Endothelial cell of umbilical vein (primary cell): ENCODE measurements at places on chromosomes 13 and 19.

DNA sequence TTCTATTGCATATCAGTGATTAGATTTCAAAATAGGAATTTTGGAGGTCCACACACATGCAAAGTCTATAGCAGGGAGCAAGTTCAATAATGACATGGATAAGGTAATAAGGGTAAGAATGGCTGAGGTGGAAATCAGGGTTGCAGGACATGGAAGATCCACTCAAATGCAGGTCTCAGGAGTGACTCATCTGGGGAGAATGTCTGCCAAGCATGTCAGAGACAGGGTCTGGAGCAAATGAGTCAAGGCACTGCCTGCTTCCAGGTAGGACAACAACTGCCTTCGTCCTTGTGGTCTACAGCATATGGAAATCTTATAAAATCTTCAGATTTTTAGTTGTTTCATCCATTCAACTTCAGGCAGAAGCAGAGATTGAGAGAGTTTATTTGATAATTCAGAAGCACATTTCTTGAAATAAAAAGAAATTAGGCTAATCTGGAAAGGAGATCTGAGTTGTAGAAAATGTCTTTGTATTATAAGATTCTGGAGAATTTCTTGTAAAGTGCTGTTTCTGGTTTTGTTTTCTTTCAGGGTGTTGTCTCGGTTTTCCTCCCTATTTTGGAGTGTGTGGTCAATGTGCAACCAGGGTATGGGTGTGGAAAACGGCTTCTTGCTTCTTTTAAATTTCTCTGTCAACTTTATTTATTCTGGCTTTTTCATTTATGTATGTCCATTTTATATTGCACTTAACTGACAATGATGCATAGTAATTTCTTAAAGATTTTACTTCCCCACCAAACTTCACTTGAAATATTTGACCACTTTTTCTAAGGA, 748.8 kb downstream of the LIG4 start:
- DNase-seq, result peak; percentile 80

DNA sequence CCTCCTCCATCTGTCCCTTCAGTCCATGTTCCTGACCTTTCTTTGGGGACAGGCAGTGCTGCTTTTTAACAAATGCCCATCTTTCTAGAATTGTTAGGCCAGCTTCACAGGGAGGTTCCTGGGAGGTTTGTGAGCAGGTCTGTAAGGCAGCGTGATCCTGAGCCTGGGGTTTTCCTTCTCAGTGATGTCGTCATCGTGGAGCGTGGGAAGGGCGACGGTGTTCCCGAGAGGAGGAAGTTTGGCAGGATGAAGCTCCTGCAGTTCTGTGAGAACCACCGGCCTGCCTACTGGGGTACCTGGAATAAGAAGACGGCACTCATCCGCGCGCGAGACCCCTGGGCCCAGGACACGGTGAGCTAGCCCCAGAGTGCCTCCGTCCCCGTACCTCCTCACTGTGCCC, 26.8 kb downstream of the CHAF1A start:
- no peak for DNase-seq

GRCh38 chr13:21913010-21913409, 242.1 kb downstream of the FGF9 start:
- DNase-seq, result no peak

GRCh38 chr13:67228031-67228430, 2.1 kb downstream of the PCDH9 start:
- no peak for DNase-seq

DNA sequence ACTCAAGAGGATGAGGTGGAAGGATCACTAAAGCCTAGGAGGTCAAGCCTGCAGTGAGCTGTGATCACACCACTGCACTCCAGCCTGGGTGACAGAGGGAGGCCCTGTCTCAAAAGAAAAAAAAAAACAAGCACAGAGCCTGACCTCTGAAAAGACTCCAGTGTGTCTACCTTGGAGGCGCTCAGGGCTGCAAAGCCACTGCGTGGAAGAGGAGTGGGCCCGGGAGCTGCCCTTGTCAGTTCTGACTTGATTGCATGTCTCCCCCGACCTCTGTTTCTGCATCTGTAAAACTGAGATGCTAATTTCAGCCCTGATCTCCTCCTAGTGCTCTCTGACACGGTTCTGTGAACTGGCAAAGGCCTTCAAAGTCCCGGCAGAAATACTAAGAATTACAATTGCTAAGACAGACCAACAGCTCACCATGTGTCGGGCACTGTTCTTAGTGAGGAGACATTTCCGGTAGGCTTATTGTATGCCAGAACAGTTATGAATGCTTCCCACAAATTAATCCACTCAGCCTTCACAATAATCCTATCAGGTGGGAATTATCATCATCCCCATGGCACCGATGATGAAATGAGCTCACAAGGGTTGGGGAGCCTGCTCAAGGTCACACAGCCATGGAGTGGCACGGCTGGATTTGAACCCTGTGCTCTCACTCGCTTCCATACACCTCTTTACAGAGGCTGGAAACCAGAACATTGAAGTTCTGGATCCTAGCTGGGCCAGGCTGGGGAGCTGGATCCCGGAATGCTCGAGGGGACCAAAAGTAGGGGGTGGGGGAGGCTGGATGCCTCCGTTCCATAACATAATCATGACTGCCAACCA, 3.5 kb downstream of the AKT2 start:
- DNase-seq, result no peak

- peak; percentile 75 for DNase-seq
Measured at GRCh38 chr13:59776924-59777690, 386.6 kb downstream of the DIAPH3 start.

DNA sequence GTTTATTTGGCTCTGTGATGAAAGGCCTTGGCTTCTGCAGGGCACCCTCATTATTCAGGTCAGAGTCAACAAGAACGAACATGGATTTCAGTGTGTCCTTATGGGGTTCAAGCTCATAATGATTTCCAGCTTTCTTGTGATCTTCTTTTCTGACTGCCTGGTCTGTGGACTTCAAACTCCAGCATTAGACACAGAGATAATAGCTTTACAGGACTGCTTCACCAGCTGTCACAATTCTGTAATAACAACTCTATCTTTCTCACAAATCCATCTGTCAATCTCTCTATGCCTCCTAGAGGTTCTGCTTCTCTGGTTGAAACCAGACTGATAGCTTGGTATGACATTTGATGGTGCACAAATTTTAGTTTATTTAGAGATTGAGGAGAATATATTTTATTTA, 13.1 kb upstream of the SLITRK6 start:
- no peak for DNase-seq

DNA sequence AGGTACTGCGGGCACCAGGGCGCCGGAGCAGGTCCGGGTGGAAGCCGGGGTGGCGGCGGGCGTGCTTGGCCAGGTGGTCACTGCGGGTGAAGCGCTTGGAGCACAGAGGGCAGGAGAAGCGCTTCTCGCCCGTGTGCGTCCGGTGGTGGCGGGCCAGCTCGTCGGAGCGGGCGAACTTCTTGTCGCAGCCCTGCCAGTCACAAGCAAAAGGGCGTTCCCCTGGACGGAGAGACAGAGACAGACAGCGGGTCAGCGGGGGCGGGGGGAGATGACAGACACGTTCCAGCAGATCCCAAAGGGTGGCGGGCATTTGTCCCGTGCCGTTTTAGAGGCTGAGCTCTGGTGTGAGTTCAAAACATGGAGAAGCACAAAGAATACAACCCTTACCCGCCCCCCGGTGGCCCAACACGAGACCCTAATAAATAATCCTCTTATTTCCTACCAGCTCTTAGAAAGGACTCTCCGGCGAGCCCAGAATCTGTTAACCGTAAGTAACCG, 6.3 kb upstream of the REXO1 start:
- DNase-seq, result no peak

GRCh38 chr13:113783966-113784644, 25.1 kb downstream of the TMEM255B start:
- no peak for DNase-seq

GRCh38 chr19:9054765-9055164, 32.1 kb upstream of the OR1M1 start:
- no peak for DNase-seq

DNA sequence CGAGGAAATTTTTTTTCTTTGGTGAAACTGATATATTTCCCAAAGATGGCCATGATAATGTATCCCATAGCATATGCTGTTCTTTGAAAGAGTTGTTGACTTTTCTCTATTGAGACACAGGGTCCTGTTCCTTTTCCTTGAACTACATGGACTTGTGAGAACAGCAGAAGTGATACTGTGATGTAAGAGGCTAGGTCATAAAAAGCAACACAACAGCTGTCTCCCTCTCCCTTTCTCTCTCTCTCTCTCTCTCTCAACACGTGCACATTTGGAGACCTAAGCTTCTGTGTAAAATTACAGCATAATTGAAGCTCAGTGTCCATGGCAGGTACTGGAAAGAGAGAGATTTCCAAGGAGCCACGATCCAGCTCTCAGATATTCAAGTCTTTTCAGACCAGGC, 1712.4 kb downstream of the EFNB2 start:
- DNase-seq, result no peak

GRCh38 chr19:28009696-28010095, 1203.3 kb downstream of the UQCRFS1 start:
- DNase-seq, result no peak

DNA sequence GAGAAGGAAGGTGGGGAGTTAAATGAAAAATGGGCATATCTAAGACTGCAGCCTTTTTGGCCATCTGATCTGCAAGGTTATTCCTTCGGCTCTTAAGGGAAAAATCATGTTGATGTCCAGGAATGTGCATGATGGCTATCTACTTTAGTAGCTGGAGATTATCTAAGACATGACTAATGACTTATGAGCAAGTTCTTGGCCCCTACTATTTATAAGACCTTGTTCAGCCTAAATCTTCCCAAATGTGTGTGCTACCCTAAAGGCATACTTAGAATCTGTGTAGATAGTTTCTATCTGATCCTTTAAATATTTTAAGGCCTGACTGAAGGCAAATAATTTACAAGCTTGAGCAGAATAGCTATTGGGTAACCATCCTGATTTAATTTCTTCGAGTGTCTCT, 41.8 kb upstream of the CD177 start:
- no peak for DNase-seq

DNA sequence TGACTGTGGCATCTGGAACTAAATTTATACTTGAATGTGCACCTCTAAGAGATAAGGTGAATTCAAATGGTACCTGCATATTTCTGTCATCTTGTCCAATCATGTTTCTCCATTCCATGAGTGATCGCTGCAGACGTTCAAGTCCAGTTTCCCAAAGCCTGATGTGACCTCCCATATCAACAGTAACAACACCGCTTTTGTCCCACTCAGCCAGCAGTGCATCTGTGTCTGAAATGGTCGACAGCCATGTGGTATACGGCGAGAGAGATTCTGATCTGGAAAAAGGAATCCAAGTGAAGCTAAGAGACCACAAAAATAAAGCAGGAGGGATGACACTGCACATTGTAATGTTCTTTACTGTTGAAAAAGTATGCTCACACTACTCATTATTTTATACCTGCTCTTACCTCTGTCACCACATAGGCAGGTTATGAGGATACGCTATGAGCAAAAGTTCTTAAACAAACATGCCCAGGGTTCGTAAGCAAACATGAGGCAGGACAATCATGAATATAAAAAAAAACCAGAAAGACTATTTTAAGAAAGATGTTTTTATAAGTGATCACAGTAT, 213.6 kb downstream of the RGCC start:
- DNase-seq, result no peak

- no peak for DNase-seq
Measured at GRCh38 chr13:90806892-90807291, 540.6 kb upstream of the MIR17HG start.

DNA sequence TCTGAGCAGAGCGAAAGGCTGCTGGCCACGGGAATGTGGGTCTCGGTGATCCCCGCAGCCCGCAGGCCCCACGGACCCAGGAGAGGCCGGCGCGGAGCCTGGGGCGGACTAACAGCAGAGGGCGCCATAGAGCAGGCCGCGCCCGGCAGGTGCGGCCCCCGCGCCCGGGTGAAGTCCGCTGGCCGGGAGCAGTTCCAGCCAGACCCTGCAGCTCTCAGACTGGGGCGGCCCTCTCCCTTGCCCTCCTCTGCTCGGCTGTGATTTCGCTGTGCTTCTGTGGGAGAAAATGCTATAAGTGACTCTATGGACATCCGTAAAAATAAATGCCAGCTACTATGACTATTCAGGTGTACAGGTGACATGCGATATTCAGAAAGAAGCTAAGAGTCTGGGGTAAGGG, 37.7 kb downstream of the GSX1 start:
- peak; percentile 34 for DNase-seq
